ENCODE measurements at places on chromosomes 11 and 22. TPM values are rescaled to one million over a fixed set of nuclear protein-coding genes. Genes with fewer than 3 reads are reported as not detected.

GRCh38 chr11:100550912-100551632 lies 136.0 kb upstream of the ARHGAP42 start:
- DNase-seq = no peak

GRCh38 chr11:36092314-36093030 lies 148.6 kb downstream of the LDLRAD3 start:
- no peak for DNase-seq

- no peak for DNase-seq
Observed at GRCh38 chr22:32926600-32926999, 125.1 kb downstream of the TIMP3 start.

DNA sequence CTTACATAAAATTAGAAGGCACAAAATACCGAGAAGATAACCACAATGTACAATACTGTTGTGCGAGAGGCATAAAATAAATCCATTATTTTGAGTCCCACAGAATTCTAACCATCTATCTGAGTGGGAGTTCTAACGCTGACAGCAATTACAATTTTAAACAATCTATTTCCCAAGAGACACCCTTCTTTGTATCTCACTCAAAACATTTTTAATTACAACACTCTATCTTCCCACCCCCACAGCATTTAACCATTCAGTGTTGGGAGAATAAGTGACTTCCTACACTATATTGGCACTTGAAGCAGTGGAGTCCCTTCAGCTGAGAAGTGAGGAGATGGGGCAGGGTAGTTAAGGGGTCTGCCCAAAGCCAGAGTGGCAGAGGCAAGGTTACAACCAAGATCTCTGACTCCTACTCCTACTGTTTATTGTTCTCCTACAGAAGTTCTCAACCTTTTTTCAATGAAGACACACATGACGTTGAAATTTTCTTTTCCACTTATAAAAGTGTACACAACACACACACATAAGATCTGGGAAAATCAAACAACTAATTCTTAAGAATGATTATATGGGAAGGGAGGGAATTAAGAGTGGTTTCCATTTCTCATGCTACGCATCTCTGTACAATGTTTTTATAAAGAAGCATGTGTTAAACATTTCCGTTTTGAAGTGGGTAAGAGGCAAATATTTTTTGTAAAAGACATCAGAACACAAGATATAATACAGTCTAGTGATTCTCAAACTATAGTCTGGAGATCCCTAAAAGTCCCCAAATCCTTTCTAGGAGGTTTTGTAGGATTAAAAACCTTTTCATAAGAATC lies 10.9 kb downstream of the SLC25A17 start:
- DNase-seq = no peak

Gene SYCE3
- not detected for total RNA-seq

Gene KRTAP5-9
- not detected for total RNA-seq

Gene TENM4
- 3.4 TPM for total RNA-seq

Gene ACTN3
- 0.11 TPM for total RNA-seq

Gene TSPAN32
- 26.2 TPM for total RNA-seq

All from cardiac septum (tissue), 1 donor.